ENCODE measurements at places on chromosomes 7 and 10. TPM values are rescaled to one million over a fixed set of nuclear protein-coding genes. Genes with fewer than 3 reads are reported as not detected.

The CADPS2 gene
- total RNA-seq, result 35.9 TPM

The FBXL13 gene
- total RNA-seq, result 0.87 TPM

The SORBS1 gene
- total RNA-seq, result 4.2 TPM

The FAM24B gene
- 11.1 TPM for total RNA-seq

The MLXIPL gene
- total RNA-seq, result not detected

The SMURF1 gene
- total RNA-seq, result 11.1 TPM

The NUPR2 gene
- total RNA-seq, result not detected

The STAMBPL1 gene
- 0.44 TPM for total RNA-seq

The LLCFC1 gene
- total RNA-seq, result not detected

The ZC3HAV1L gene
- total RNA-seq, result 15.3 TPM

The FOXI2 gene
- total RNA-seq, result not detected

The NXPH1 gene
- total RNA-seq, result not detected

The SFTPA1 gene
- total RNA-seq, result not detected

The PTPN20 gene
- total RNA-seq, result not detected

The LRRC18 gene
- not detected for total RNA-seq

The CYTH3 gene
- 16.5 TPM for total RNA-seq

The PTN gene
- 0.07 TPM for total RNA-seq

The PRR15 gene
- 0.30 TPM for total RNA-seq

The SPAM1 gene
- total RNA-seq, result not detected
